Activated CD4-positive, alpha-beta T cell treated with anti-CD3 and anti-CD28 coated beads, Interleukin-2, amount 10 ng/mL, durations not matched to agents 24 days and 14 days (primary cell): ENCODE measurements at places on chromosomes 3 and 15. TPM values are rescaled to one million over a fixed set of nuclear protein-coding genes. Genes with fewer than 3 reads are reported as not detected.

The ENTPD3 gene
- total RNA-seq, result not detected in 2 replicates

The PXK gene
- total RNA-seq, result 41.1 and 45.7 TPM in 2 replicates

The HHLA2 gene
- total RNA-seq, result 2.0 and 2.2 TPM in 2 replicates

The GOLGA6L4 gene
- total RNA-seq, result 1.1 and 1.7 TPM in 2 replicates

The NIT2 gene
- total RNA-seq, result 75.5 and 79.2 TPM in 2 replicates

The WDR53 gene
- 18.4 and 24.5 TPM in 2 replicates for total RNA-seq

The FAM3D gene
- total RNA-seq, result not detected in 2 replicates

The AADACL2 gene
- total RNA-seq, result not detected in 2 replicates

The ZBTB47 gene
- 1.0 and 1.1 TPM in 2 replicates for total RNA-seq

The SLC28A2 gene
- not detected in 2 replicates for total RNA-seq

The BLM gene
- total RNA-seq, result 64.1 and 66.4 TPM in 2 replicates

The PAK2 gene
- total RNA-seq, result 81.1 and 92.5 TPM in 2 replicates

The PARP9 gene
- total RNA-seq, result 45.7 and 47.9 TPM in 2 replicates

The LRRK1 gene
- total RNA-seq, result 1.3 and 2.1 TPM in 2 replicates

The QTRT2 gene
- 50.5 and 55.3 TPM in 2 replicates for total RNA-seq

The ALDH1L1 gene
- total RNA-seq, result not detected in 2 replicates

The CCR2 gene
- 6.1 and 6.8 TPM in 2 replicates for total RNA-seq

The SLC12A1 gene
- total RNA-seq, result not detected in 2 replicates

The IVD gene
- total RNA-seq, result 66.6 and 70.7 TPM in 2 replicates

The MME gene
- total RNA-seq, result not detected in 2 replicates

The LDHAL6B gene
- total RNA-seq, result not detected in 2 replicates

The SLC6A20 gene
- not detected in 2 replicates for total RNA-seq

The CCPG1 gene
- total RNA-seq, result 9.0 and 10.2 TPM in 2 replicates

The C2CD4A gene
- 0.05 and 0.24 TPM in 2 replicates for total RNA-seq

The OR5K2 gene
- total RNA-seq, result not detected in 2 replicates

The CCDC80 gene
- not detected in 2 replicates for total RNA-seq

The LRCH3 gene
- 54.7 and 56.4 TPM in 2 replicates for total RNA-seq

The INSYN1 gene
- not detected in 2 replicates for total RNA-seq

The DNAH12 gene
- total RNA-seq, result not detected in 2 replicates

The KCNAB1 gene
- not detected in 2 replicates for total RNA-seq

The PLA2G4D gene
- not detected in 2 replicates for total RNA-seq

The ATP8B4 gene
- total RNA-seq, result 29.9 and 38.5 TPM in 2 replicates
